Large intestine (tissue), 12 donors: ENCODE measurements at places on chromosomes 5 and 9.

DNA sequence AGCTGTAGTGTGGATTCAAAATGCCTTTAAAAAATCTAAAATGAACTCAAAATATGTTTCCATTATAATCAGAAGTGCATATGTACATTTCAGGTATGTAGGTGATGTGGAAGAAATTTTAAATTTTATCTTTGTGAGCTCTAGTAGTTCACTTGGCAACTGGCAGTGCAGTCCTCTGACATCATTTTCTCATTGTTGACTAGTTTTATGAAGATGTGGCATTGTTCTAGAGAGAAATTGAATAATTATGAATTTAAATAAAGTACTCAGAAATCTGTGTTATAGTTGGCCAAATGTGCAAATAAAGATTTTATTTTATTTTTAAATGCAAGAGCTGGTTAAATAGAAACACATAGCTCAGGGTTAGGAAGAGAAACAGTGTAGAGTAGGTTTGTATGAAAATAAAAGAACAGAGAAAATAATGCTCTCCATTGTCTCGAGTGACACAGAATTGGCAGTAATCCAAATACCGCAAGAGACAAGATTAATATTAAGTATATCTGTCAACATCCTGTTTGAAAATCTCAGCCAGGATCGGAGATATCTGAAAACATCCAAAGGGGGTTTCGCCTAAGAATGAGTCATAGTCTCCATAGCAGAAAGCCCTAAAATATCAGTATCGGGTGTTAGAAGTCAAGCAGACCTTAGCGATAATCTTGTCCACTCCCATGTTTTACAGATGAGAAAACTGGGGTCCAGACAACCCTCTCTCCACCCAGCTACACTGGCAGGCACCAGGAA, 189.4 kb downstream of the CCDC192 start:
- no peaks in the 10 kb centered on the region for H3K27me3 ChIP-seq
- H3K27ac ChIP-seq, result peak overlapping the region; percentile 16
- DNase-seq, result no peak
- no peaks in the 10 kb centered on the region for H3K4me1 ChIP-seq
- H3K4me3 ChIP-seq, result no peak overlapping the region

DNA sequence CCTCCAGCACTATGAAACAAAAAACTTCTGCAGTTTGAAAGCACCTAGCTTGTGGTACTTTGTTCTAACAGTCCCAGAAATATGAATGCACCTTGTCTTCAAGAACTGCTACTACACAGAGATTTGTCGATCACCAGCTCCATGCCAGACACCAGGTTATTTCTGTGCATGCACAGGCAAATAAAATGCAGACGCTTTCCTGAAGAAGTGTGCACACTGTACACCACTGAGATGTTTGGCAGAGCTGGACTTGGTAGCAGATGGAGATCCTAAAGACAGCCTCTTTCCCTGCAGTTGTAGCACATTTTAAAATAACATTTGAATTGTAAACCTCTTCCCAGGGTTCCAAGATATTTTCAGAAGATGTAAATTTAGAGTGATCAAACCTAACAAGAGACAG, 730.0 kb downstream of the MTRR start:
- H3K4me1 ChIP-seq, result no peaks in the 10 kb centered on the region
- no peak for DNase-seq

GRCh38 chr5:22644859-22645258, 208.3 kb downstream of the CDH12 start:
- H3K4me3 ChIP-seq, result no peak overlapping the region
- H3K27ac ChIP-seq, result no peak overlapping the region
- H3K36me3 ChIP-seq, result no peaks in the 10 kb centered on the region
- H3K4me1 ChIP-seq, result no peaks in the 10 kb centered on the region
- DNase-seq, result no peak
- H3K27me3 ChIP-seq, result no peaks in the 10 kb centered on the region

DNA sequence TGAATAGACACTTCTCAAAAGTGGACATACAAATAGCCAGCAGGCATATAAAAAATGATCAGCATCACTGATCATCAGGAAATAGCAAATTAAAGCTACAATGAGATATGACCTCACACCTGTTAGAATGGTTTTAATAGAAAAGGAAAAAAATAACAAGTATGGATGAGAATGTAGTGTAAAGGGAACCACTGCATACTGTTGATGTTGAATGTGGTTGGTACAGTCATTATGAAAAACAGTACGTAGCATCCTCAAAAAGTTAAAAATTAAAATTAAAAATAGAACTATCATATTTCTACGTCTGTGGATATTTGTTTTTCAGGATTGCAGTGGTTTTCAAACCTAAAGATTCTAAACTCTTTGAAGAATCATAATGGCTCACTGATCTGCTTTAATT, 215.1 kb upstream of the NREP start:
- H3K4me3 ChIP-seq, result no peak overlapping the region
- no peak overlapping the region for H3K27ac ChIP-seq
- no peaks in the 10 kb centered on the region for H3K27me3 ChIP-seq
- DNase-seq, result no peak
- peaks cover 3% of the 10 kb centered on the region for H3K4me1 ChIP-seq
- no peaks in the 10 kb centered on the region for H3K36me3 ChIP-seq

DNA sequence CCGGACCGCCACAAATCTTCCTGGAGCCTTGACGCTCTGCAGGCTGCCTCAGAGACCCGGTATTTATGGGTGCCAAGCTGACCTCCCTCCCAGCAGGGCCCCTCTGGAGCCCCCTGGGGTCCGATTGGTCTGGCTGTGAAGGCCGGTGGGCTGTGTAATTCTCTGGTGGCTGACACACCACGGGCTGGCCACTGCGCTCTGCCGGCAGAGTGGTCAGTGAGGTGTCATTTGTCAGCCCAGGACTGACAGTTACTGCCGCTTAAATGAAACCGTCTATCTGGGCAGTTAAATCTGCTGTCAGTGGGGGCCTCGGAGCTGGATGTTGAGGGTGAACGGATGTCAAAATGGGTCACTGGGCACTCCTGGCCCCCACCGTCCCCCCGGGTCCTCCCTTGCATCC, 10.7 kb downstream of the NR5A1 start:
- H3K4me1 ChIP-seq, result no peaks in the 10 kb centered on the region
- H3K36me3 ChIP-seq, result no peaks in the 10 kb centered on the region
- no peak overlapping the region for H3K4me3 ChIP-seq
- H3K27ac ChIP-seq, result no peak overlapping the region
- DNase-seq, result no peak

GRCh38 chr5:107310181-107310580, 360.6 kb downstream of the EFNA5 start:
- H3K4me1 ChIP-seq, result no peaks in the 10 kb centered on the region
- H3K36me3 ChIP-seq, result no peaks in the 10 kb centered on the region
- no peak overlapping the region for H3K27ac ChIP-seq
- no peaks in the 10 kb centered on the region for H3K27me3 ChIP-seq
- DNase-seq, result no peak

DNA sequence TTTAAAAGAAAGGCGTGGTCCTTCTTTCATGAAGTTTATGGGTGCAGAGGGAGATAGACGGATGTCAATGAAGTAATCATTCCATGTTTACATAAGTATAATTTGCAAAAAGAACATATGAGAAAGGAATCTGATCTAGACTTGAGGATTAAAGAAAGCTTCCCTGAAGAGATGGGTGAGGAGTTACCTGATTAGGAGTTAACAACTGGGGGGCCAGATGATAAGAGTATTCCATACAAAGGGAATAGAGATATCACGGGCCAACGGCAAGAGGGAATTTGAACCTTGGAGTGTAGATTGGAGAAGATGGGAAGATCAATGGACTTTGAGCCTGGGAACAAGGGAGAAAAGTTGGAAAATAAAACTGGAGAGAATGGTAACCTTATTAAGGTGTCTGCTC, 1959.9 kb upstream of the WWC1 start:
- no peak overlapping the region for H3K4me3 ChIP-seq
- peak; percentile 22 for DNase-seq
- peaks cover 10% of the 10 kb centered on the region for H3K4me1 ChIP-seq
- no peaks in the 10 kb centered on the region for H3K36me3 ChIP-seq
- H3K27me3 ChIP-seq, result no peaks in the 10 kb centered on the region
- H3K27ac ChIP-seq, result no peak overlapping the region

GRCh38 chr9:36136894-36137391, 410 bp downstream of the GLIPR2 start:
- no peaks in the 10 kb centered on the region for H3K36me3 ChIP-seq
- H3K27ac ChIP-seq, result peak overlapping the region; percentile 39
- peak overlapping the region; percentile 58 for H3K4me3 ChIP-seq
- DNase-seq, result no peak
- H3K27me3 ChIP-seq, result peaks cover 33% of the 10 kb centered on the region

- no peak for DNase-seq
- H3K4me3 ChIP-seq, result no peak overlapping the region
- H3K27me3 ChIP-seq, result no peaks in the 10 kb centered on the region
- H3K27ac ChIP-seq, result no peak overlapping the region
These were observed 98.4 kb downstream of the ZNF354C start for GRCh38 chr5:179158556-179158955.

GRCh38 chr5:93349613-93350012, 231.4 kb downstream of the NR2F1-AS1 start:
- H3K4me1 ChIP-seq, result no peaks in the 10 kb centered on the region
- H3K27ac ChIP-seq, result no peak overlapping the region
- DNase-seq, result no peak

DNA sequence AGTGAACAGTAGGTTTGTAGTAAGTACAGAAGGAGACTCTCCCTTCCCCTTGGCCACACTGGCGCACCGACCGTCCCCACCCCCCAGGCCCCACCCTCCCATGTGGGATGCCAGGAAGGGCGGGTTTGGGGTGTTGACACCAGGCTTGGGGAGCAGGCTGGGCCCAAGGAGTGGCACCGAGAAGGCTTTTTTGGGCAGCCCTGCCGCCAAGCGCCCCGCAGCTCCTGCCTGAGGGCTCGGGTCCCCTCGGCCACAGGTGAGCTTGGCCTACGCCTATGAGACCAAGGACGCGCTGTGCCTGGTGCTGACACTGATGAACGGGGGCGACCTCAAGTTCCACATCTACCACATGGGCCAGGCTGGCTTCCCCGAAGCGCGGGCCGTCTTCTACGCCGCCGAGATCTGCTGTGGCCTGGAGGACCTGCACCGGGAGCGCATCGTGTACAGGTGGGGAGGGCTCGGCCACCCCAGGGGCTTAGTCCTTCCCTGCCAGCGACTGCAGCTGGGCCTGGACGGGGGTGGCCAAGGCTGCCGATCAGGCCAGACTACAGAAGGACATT, 7.3 kb downstream of the GRK6 start:
- no peak for DNase-seq
- peaks cover 68% of the 10 kb centered on the region for H3K36me3 ChIP-seq
- no peak overlapping the region for H3K4me3 ChIP-seq

- H3K4me3 ChIP-seq, result no peak within 1 kb of the TSS
- peaks cover 44% of the 10 kb centered on the region for H3K27me3 ChIP-seq
- H3K36me3 ChIP-seq, result no peaks in the 10 kb centered on the region
- no peak within 1 kb of the TSS for H3K27ac ChIP-seq
These were observed at the start of gene BRINP1 for GRCh38 chr9:119368681-119369581. Gene BRINP1 (minus strand): TSS chr9:119369435. CDS start chr9:119313355, 56,080 bp downstream.

DNA sequence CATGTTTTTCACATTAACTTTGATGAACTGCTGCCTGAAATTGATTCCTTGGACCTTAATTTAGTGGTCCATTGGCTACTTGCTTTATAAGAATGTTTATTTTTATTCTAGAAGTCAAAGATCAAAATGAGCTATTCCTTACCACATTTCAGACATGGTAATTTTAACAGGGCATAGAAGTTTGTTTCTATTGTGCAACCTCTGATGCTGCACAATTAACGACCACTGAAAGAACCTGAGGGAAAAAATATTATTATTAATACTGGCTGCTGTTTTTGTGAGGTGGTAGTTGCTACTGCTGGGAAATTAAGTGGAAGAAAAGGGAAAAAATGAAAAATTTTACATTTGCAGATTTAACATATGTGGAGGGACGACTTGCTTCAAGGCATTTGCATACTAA, 37.9 kb upstream of the RAB3C start:
- H3K4me3 ChIP-seq, result no peak overlapping the region
- DNase-seq, result no peak
- no peaks in the 10 kb centered on the region for H3K27me3 ChIP-seq
- no peaks in the 10 kb centered on the region for H3K36me3 ChIP-seq

DNA sequence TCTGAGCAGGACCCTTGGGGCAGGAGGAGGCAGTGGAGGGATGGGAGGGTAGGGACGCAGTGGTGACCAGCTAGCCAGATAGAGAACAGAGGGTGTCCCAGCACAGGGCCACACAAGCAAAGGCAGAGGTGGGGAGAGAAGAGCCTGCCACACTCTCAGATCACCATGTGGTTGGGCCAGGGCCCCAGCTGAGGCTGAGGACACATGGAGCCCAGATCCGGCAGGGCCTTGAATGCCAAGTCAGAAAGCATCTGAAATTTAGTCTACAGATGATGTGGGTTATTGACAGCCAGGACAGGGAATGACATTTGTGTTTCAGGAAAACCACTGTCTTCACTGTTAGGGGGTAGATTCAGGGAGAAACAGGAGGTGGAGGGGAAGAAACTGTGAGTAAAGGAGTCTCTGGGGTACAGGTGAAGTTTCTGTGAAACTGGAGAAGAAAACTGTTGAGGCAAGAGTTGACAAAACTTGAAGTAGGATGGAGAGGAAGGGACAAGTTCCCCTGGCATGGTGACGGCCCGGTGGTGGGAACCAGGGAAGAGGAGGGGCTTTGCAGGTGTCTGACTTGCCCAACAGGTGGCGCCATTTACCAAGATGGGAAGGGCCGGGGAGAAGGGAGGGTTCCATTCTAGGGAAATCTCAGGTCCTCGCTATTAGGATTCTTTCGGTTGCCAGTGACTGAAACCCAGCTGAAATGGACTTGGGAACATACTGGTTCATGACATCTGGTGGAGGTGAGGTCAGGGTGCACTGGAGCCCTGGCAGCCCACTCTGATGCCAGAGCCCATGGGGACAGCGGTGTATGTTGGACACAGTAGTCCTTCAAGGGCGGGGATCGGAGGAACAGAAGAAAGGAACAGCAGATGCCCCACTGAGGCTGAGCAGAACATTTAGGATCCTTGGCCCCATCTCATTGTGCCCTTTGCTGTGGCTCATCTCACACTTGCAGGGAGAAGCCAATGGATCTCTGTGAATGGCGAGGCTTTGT, 100.1 kb downstream of the KCNIP1 start:
- H3K27me3 ChIP-seq, result peaks cover 6% of the 10 kb centered on the region
- DNase-seq, result peak; percentile 20
- no peaks in the 10 kb centered on the region for H3K4me1 ChIP-seq
- H3K4me3 ChIP-seq, result no peak overlapping the region
- H3K36me3 ChIP-seq, result no peaks in the 10 kb centered on the region
- no peak overlapping the region for H3K27ac ChIP-seq
